ENCODE measurements at places on chromosomes 4 and X. TPM values are rescaled to one million over a fixed set of nuclear protein-coding genes. Genes with fewer than 3 reads are reported as not detected.

The SPANXA1 gene
- not detected for total RNA-seq

The RBMXL3 gene
- total RNA-seq: not detected

The TAF7L gene
- not detected for total RNA-seq

The BCAP31 gene
- total RNA-seq: 64.6 TPM

The AFM gene
- total RNA-seq: 0.33 TPM

DNA sequence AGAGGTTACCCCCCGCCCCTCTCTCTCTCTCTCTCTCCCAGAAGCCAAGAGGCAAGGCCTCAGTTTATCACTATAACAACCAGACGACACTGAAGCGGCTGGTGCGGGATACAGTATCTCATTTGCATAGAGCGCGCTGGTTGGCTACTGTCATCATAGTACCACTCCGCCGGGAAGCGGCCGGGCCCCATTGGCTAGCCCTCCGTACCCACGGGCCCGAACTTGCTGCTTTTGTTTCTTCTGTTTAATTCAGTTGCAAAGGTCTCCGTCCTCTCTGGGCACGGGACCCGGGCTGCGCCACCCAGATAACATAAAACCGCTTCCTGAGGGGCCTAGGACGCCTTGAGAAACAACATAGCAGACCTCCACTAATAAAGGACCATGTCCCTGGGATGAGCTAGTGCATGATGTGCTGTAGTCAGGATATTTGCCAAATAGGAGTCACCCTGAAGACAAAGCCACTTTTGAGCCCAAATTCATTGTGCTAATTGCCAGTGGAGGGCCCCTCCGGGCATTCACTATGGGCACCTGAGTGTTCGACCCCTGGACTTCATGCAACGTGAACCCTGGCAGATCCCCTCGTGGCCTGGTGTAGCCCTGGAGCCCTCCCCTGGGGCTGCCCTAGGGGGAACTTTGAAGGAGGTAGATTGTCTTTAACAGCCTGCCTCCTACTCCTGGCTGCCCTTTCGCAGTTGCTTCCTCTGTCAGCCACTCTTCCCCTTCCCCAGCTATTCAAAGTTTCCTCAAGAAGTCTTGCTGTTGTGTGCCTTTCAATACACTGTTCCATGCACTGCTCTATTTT, at the start of gene PCYT1B:
TSS of gene PCYT1B (minus strand) at position 91 of the 802 bp plus-strand sequence. CDS start 242 bp downstream, outside the sequence.
- peak; percentile 36 for DNase-seq
- H3K27me3 ChIP-seq: no peaks in the 10 kb centered on the region
- H3K4me1 ChIP-seq: no peaks in the 10 kb centered on the region
- H3K27ac ChIP-seq: no peak within 1 kb of the TSS
- no peaks in the 10 kb centered on the region for H3K36me3 ChIP-seq

GRCh38 chr4:170374770-170375169, 285.0 kb upstream of the AADAT start:
- no peak for DNase-seq
- no peaks in the 10 kb centered on the region for H3K27me3 ChIP-seq
- H3K36me3 ChIP-seq: no peaks in the 10 kb centered on the region
- no peaks in the 10 kb centered on the region for H3K4me1 ChIP-seq
- no peak overlapping the region for H3K4me3 ChIP-seq

- H3K27ac ChIP-seq: peak overlapping the region; percentile 90
- H3K36me3 ChIP-seq: no peaks in the 10 kb centered on the region
- H3K27me3 ChIP-seq: no peaks in the 10 kb centered on the region
- H3K4me1 ChIP-seq: no peaks in the 10 kb centered on the region
- no peak overlapping the region for H3K4me3 ChIP-seq
Observed at GRCh38 chrX:129930941-129931410, 25.0 kb downstream of the UTP14A start.

DNA sequence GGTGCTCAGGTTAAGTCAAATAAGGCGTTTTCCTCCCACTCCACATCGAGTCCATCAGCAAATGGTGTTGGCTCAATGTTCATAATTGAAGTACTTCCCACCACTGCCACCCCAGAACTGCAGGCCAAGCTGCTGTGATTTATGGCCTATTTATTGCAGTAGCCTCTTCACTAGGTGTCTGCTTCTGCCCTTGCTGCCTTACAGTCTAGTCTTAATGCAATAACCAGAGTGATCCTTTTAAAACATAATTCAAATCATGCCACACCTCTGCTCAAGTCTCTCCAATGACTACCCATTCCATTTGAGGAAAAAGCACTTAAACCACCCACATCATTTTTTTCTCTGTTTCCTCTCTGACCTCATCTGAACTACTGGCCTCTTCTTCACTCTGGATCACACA, 220.3 kb downstream of the KCNIP4 start:
- no peaks in the 10 kb centered on the region for H3K4me1 ChIP-seq
- no peaks in the 10 kb centered on the region for H3K27me3 ChIP-seq
- no peak overlapping the region for H3K27ac ChIP-seq
- DNase-seq: no peak
- H3K4me3 ChIP-seq: no peak overlapping the region
- H3K36me3 ChIP-seq: no peaks in the 10 kb centered on the region

DNA sequence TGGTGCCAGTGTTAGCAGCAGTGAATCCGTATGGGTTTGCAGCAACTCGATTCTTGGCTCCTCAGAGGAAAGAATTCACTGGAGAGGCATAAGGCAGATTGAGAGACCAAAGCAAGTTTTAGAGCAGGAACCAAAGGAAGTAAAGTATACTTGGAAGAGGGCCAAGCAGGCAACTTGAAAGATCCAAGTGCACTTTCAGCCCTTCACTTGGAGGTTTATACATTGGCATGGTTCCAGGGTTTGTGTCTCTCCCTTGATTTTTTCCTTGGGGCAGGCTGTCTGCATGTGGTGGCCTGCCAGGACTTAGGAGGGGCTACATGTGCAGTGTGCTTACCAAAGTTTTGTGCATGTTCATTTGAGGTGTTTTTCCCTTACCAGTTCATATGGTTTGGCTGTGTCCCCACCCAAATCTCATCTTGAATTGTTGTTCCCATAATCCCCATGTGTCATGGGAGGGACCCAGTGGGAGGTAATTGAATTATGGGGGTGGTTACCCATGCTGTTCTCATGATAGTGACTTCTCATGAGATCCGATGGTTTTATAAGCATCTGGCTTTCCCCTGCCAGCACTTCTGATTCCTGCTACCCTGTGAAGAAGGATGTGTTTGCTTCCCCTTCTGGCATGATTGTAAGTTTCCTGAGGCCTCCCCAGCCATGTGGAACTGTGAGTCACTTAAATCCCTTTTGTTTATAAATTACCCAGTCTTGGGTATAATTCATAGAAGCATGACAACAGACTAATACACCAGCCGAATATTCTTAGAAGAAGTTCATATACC, 86.2 kb upstream of the TSPAN5 start:
- no peaks in the 10 kb centered on the region for H3K4me1 ChIP-seq
- H3K27me3 ChIP-seq: no peaks in the 10 kb centered on the region
- no peak overlapping the region for H3K27ac ChIP-seq
- no peaks in the 10 kb centered on the region for H3K36me3 ChIP-seq

- DNase-seq: no peak
- H3K27me3 ChIP-seq: no peaks in the 10 kb centered on the region
- H3K27ac ChIP-seq: peak overlapping the region; percentile 86
- no peaks in the 10 kb centered on the region for H3K36me3 ChIP-seq
Observed at GRCh38 chrX:16711893-16712547, 449 bp downstream of the CTPS2 start.

GRCh38 chr4:168527560-168527959, 30.7 kb downstream of the PALLD start:
- no peaks in the 10 kb centered on the region for H3K36me3 ChIP-seq
- H3K27me3 ChIP-seq: no peaks in the 10 kb centered on the region
- no peaks in the 10 kb centered on the region for H3K4me1 ChIP-seq
- no peak overlapping the region for H3K4me3 ChIP-seq

DNA sequence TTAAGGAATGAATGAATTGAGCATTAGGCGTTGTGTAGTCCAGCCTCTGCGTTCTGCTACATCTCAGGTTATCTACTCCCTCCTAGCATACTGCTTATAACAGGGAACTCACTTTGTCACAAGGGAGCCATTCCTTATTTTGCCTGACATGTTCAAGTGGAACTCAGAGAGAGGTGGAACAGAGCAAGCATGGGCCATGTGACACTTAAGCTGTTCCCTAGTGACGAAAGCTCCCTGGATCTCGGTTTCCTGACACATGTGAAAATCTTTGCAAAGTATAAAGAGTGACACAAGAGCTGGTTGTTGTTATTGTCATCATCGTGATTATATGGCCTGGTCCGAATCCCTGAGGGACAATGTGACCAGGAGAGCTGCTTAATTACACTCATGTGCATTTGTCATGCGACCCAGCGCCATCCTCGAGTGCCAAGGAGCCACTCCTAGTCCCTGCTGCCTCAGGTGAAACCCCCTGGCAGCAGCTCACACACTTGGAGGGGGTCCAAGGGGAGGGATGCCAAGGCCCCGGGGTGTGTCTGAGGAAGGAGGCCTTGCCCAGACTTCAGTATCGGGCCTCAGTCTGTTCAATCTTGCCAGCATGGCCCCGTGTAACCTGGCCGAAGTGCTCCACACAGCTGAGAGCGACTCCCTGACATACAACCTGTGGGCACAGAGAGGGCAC, 98.5 kb upstream of the MAP3K15 start:
- no peaks in the 10 kb centered on the region for H3K36me3 ChIP-seq
- no peak overlapping the region for H3K27ac ChIP-seq
- H3K27me3 ChIP-seq: no peaks in the 10 kb centered on the region
- no peak overlapping the region for H3K4me3 ChIP-seq
- peak; percentile 19 for DNase-seq

- no peak overlapping the region for H3K4me3 ChIP-seq
- no peaks in the 10 kb centered on the region for H3K36me3 ChIP-seq
- peaks cover 5% of the 10 kb centered on the region for H3K4me1 ChIP-seq
- H3K27ac ChIP-seq: no peak overlapping the region
Observed at GRCh38 chr4:83364312-83364711, 29.7 kb upstream of the HPSE start.

DNA sequence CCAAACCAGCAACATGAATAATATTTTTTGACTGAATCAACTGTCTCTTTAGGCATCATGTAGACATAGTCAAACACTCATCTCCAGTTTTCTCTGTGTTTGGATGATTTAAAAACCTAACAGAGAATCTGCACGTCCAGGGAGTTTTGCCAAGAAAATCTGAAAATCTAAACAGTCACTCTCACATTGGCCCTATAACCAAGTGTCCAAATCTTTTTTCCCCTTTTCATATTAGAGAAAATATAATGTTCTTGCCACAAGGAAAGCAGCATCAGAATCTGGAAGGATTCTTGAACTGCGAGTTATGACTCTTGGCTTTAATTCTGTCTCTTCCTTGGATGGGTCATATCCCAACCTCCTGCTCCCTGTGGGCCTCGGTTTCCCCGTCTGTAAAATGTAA, 8.8 kb upstream of the CHRDL1 start:
- no peaks in the 10 kb centered on the region for H3K36me3 ChIP-seq
- no peak overlapping the region for H3K4me3 ChIP-seq
- no peak for DNase-seq
- no peak overlapping the region for H3K27ac ChIP-seq
- H3K27me3 ChIP-seq: no peaks in the 10 kb centered on the region
- H3K4me1 ChIP-seq: no peaks in the 10 kb centered on the region

DNA sequence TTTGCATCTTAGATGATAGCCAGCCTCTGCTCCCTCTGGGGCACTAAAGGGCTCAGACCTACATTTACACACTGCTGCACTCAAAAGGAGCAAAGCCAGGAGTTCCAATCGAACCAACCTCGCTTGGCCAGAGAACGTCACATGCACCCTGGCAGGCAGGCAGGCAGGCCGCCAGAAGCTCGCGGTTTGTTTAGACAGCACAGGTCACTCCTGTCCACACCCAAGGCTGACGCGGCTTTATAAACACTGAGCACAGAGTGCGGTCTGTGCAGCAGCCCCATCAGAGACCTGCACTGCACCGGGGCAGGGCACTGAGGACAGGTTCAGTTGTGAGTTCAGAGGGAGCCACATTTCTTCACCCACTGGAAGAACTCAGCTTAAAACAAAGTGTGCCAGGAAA, 143.9 kb downstream of the BCOR start:
- H3K36me3 ChIP-seq: no peaks in the 10 kb centered on the region
- H3K27ac ChIP-seq: no peak overlapping the region
- H3K4me1 ChIP-seq: peaks cover 10% of the 10 kb centered on the region
- no peak overlapping the region for H3K4me3 ChIP-seq

GRCh38 chr4:138406876-138407275, 164.7 kb upstream of the SLC7A11 start:
- no peak overlapping the region for H3K27ac ChIP-seq
- no peak for DNase-seq
- no peaks in the 10 kb centered on the region for H3K36me3 ChIP-seq
- H3K27me3 ChIP-seq: no peaks in the 10 kb centered on the region
- no peak overlapping the region for H3K4me3 ChIP-seq

- no peak overlapping the region for H3K4me3 ChIP-seq
- no peaks in the 10 kb centered on the region for H3K4me1 ChIP-seq
- H3K27ac ChIP-seq: no peak overlapping the region
- no peaks in the 10 kb centered on the region for H3K36me3 ChIP-seq
- DNase-seq: no peak
Observed at GRCh38 chr4:78747475-78747922, 28.7 kb upstream of the BMP2K start.

- H3K27ac ChIP-seq: peak overlapping the region; percentile 92
- H3K4me1 ChIP-seq: peaks cover 31% of the 10 kb centered on the region
- H3K27me3 ChIP-seq: no peaks in the 10 kb centered on the region
- no peaks in the 10 kb centered on the region for H3K36me3 ChIP-seq
- DNase-seq: peak; percentile 96
Observed at GRCh38 chr4:88823058-88823919, 125.7 kb upstream of the NAP1L5 start.

- no peaks in the 10 kb centered on the region for H3K27me3 ChIP-seq
- H3K4me3 ChIP-seq: no peak overlapping the region
- H3K4me1 ChIP-seq: peaks cover 12% of the 10 kb centered on the region
Observed at GRCh38 chr4:138414202-138414601, 172.1 kb upstream of the SLC7A11 start.

GRCh38 chr4:28548136-28548535, 1687.5 kb downstream of the STIM2 start:
- H3K36me3 ChIP-seq: no peaks in the 10 kb centered on the region
- H3K4me1 ChIP-seq: no peaks in the 10 kb centered on the region
- no peak for DNase-seq
- H3K27me3 ChIP-seq: no peaks in the 10 kb centered on the region
- no peak overlapping the region for H3K4me3 ChIP-seq

DNA sequence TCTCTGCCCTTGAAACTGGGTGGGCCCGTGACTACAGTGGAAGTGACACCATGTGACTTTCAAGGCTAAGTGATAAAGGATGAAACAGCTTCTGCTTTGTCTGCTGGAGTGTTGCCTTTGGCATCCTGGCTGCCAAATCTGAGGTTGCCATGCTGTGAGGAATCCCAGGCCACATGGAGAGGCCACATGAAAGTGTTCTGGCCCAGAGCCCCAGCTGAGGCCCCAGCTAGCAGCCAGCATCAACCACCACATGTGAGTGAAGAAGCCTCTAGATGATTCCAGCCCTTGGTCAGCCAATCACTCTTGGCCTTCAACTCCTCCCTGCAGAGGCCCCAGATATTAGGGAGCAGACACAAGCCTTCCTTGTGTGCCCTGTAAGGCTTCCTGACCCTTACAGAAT, 94.4 kb upstream of the BCOR start:
- H3K27me3 ChIP-seq: no peaks in the 10 kb centered on the region
- DNase-seq: no peak
- no peak overlapping the region for H3K4me3 ChIP-seq

GRCh38 chr4:111991797-111992196, 153.5 kb upstream of the FAM241A start:
- no peak for DNase-seq
- no peaks in the 10 kb centered on the region for H3K27me3 ChIP-seq
- H3K27ac ChIP-seq: no peak overlapping the region
- no peaks in the 10 kb centered on the region for H3K36me3 ChIP-seq
- H3K4me3 ChIP-seq: no peak overlapping the region
